ENCODE measurements at places on chromosomes 1 and 21.

DNA sequence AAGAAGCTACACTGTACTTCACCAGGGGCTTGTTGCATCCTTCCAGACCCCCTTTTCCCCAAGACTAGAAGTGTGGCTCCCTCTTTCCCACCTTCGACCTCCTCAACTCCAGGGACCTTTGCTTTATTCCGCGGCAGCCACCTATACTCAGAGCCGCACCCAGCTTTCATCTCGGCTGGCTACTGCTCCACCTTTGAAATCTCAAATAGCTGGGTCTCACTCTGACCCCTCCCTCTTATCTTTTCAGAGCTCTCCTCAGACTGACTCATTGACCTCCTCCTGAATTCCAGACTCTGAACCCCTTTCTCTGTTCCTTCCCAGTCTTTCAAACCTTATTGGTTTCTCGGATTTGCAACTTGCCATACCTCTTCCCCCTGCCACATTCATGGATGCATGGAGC lies 144.7 kb upstream of the JUN start:
- H3K27me3 ChIP-seq, result no peaks in the 10 kb centered on the region
- no peak for DNase-seq
- no peaks in the 10 kb centered on the region for H3K36me3 ChIP-seq
- H3K4me1 ChIP-seq, result peaks cover 63% of the 10 kb centered on the region
- H3K27ac ChIP-seq, result peak overlapping the region; percentile 86
- H3K4me3 ChIP-seq, result no peak overlapping the region

- H3K4me1 ChIP-seq, result peaks cover 21% of the 10 kb centered on the region
- no peak for DNase-seq
- H3K36me3 ChIP-seq, result no peaks in the 10 kb centered on the region
- H3K27ac ChIP-seq, result no peak overlapping the region
- no peak overlapping the region for H3K4me3 ChIP-seq
- no peaks in the 10 kb centered on the region for H3K27me3 ChIP-seq
These were observed 344.2 kb downstream of the VAV3 start for GRCh38 chr1:107620753-107621152.

GRCh38 chr1:221708076-221708571 lies 33.8 kb downstream of the DUSP10 start:
- H3K27me3 ChIP-seq, result no peaks in the 10 kb centered on the region
- no peak overlapping the region for H3K27ac ChIP-seq
- no peaks in the 10 kb centered on the region for H3K36me3 ChIP-seq
- no peak overlapping the region for H3K4me3 ChIP-seq
- DNase-seq, result no peak

- no peak overlapping the region for H3K4me3 ChIP-seq
- H3K27ac ChIP-seq, result no peak overlapping the region
- H3K4me1 ChIP-seq, result no peaks in the 10 kb centered on the region
- DNase-seq, result no peak
These were observed 62.2 kb downstream of the PSMG1 start for GRCh38 chr21:39120876-39121599.

DNA sequence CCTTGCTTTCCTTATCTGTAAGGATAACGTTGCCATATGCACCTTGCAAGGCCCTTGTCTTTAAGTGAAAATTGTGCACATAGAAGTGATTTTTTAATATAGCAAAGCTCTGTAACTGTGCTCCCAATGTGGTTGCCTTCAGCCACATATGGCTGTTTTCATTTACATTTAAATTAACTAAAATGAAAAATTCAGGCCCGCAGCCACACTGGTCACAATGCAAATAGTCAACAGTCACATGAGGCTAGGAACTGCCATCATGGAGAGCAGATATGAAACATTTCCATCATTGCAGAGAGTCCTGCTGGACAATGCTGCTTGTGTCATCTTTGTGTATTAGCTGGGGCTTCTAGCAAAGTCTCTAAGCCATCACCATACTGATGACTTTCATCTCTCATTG lies 83.4 kb downstream of the PGBD5 start:
- H3K4me3 ChIP-seq, result no peak overlapping the region
- DNase-seq, result no peak
- no peaks in the 10 kb centered on the region for H3K36me3 ChIP-seq
- H3K27me3 ChIP-seq, result peaks cover 12% of the 10 kb centered on the region
- H3K27ac ChIP-seq, result no peak overlapping the region

- H3K4me1 ChIP-seq, result no peaks in the 10 kb centered on the region
- no peak overlapping the region for H3K27ac ChIP-seq
- H3K4me3 ChIP-seq, result no peak overlapping the region
- H3K27me3 ChIP-seq, result no peaks in the 10 kb centered on the region
- no peak for DNase-seq
- H3K36me3 ChIP-seq, result no peaks in the 10 kb centered on the region
These were observed 662.5 kb downstream of the PLA2G4A start for GRCh38 chr1:187491082-187491720.

DNA sequence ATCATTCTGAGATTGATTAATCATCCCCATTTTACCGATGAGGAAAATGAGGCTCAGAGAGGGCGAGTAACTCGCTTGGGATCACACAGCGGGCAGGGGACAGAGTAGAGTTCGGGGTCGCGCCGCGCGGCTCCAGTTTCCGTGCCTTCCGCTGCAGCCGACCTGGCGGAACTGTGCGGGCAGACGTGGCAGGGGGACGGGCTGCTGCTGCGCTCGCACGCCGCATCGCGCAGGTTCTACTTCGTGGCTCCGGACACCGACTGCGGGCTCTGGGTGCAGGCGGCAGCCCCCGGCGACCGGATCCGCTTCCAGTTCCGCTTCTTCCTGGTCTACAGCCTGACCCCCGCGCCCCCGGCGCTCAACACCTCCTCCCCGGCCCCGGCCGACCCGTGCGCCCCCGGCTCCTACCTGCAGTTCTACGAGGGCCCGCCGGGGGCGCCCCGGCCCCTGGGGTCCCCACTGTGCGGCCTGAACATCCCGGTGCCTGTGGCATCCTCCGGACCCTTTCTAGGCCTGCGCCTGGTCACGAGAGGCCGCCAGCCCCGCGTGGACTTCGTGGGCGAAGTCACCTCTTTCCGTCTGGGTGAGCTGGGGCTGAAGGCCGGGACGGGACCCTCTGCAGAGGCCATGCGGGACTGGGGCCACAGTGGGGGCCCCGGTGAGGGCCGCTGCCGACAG lies 2.3 kb downstream of the LDLRAD2 start:
- H3K4me1 ChIP-seq, result no peaks in the 10 kb centered on the region
- no peak for DNase-seq
- H3K36me3 ChIP-seq, result no peaks in the 10 kb centered on the region

DNA sequence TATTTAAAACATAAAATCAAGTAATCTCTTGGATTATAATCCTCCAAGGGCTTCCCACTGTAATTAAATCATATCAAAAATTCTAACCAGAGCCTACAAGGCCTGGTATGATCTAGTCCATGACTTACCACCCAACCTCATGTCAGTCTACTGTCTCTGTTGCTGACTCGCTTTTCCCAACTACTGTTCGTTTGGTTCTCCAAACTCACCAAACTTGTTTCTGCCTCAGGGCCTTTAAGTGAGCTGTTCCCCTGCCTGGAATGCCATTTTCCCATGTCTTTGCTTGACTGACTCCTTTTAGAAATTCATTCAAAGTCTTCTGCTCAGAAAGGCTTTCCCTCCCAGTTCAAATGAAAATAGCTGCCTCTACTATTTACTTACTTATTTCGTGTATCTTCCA lies 95.9 kb downstream of the ZC3H11B start:
- no peaks in the 10 kb centered on the region for H3K27me3 ChIP-seq
- peaks cover 2% of the 10 kb centered on the region for H3K4me1 ChIP-seq
- no peak overlapping the region for H3K27ac ChIP-seq
- no peak overlapping the region for H3K4me3 ChIP-seq
- DNase-seq, result no peak

- H3K27ac ChIP-seq, result no peak overlapping the region
- no peak overlapping the region for H3K4me3 ChIP-seq
- DNase-seq, result no peak
- no peaks in the 10 kb centered on the region for H3K27me3 ChIP-seq
These were observed 78.6 kb downstream of the STUM start for GRCh38 chr1:226627050-226627755.

DNA sequence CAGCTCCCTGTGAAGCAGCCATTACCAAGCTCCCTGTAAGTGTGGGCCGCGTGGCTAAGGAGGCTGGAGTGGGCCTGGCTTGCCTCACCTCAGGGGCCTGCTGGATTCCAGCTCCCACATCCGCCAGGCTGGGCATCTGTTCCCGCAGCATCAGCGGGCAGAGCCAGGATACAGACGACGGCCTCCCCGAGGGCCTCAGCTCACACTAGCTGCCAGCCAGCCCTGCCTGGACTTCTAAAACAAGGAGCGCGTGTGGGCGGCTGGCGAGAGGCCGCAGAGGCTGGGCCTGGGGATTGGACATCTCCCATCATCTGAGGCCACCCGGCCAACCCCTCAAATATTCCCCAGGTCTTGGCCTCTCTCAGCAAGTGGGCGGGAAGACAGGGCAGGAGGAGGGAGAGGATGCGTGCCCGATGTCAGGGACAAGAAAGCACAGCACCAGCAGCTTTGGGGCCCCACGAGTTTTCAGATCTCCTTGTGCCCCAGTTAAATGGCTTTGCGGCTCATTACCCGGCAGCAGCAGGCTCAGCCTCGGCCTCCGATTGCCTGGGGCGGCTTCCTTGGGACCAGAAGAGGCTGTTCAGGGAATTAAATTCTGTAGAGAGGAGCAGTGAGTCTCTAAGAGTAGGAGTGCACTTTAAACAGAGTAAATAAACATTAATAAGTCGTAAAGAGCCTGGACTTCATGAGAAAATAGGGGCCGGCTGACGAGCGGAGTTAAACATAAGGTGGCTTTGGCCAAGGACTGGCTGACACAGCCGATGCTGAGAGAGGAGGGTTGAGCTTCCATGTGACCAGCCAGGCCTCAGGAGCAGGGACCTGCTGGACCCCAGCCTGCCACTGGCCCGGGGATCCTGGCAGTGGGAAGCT lies 208.9 kb upstream of the C1orf174 start:
- no peaks in the 10 kb centered on the region for H3K36me3 ChIP-seq
- H3K4me3 ChIP-seq, result no peak overlapping the region
- no peaks in the 10 kb centered on the region for H3K27me3 ChIP-seq

- no peaks in the 10 kb centered on the region for H3K36me3 ChIP-seq
- H3K4me3 ChIP-seq, result no peak overlapping the region
- peak overlapping the region; percentile 71 for H3K27ac ChIP-seq
- DNase-seq, result peak; percentile 49
- H3K27me3 ChIP-seq, result no peaks in the 10 kb centered on the region
These were observed 511 bp upstream of the SNX27 start for GRCh38 chr1:151611288-151611790.

Data from keratinocyte (primary cell).